ENCODE measurements at places on chromosomes 1 and 21. TPM values are rescaled to one million over a fixed set of nuclear protein-coding genes. Genes with fewer than 3 reads are reported as not detected.

- DNase-seq: no peak
Measured at GRCh38 chr1:41175546-41175945, 66.6 kb downstream of the SCMH1 start.

DNA sequence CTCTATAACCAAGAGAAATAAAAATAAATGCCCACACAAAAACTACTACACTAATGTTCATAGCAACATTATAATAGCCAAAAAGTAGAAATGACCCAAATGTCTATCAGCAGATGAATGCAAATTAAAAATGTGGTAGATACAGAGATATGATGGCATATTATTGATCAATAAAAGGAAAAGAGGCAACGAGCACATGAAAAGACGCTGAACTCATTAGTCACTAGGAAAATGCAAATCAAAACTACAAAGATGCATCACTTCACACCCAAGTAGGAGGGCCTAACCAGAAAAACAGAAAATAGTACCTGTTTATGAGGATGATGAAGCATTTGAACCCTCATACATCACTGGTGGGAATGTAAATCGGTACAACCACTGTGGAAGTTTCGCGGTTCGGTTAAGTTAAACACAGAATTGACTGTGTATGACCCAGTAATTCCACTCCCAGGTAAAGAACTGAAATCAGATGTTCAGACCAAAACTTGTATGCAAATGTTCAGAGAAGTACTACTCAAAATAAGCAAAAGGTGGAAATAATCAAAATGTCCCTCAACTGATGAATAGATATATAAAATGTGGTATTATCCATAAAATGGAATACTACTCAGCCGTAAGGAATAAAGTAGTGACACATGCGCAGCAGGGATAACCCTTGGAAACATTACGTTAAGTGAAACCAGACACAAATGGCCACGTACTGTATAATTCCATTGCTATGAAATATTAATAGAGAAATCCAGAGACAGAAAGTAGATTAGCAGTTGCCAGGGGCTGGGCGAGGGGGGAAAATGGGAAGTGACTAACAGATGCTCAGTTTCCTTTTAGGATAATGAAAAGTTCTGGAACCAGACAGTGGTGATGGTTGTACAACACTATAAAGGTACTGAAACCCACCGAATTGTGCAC lies 3.1 kb downstream of the USP48 start:
- DNase-seq: no peak

GRCh38 chr1:170734412-170735175 lies 70.7 kb downstream of the PRRX1 start:
- DNase-seq: no peak

DNA sequence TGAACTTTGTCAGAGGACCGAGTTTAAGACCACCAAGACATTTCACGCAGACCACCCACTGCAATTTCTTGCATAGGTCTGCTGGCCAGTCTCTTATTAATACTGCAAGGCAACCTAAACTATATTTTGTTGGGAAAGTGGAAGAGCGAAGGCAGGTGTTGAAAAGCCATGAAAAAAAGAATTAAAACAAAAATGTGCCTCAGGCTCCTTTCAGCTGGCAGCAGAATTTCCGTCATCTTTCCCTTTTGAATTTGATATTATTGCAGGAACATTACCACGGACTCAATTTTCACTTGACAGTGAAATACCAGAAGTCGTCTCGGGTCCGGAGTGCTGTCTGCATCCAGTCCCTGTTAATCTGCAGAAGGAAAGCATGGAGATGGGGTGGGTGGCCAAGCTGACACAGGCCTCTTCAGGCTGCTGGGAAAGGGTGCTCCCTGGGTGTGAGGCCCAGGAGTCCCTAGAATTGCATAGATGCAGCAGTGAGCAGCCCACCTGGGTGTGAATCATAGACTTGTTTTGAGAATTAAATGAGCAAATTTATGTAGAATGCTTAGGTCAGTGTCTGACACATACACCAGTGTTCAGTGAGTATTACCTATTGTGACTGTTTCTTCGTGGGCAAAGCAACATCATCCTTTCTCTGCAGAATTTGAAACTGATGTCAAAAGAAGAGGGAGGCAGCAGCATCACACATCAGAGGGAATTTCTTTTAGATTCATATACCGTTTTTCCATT lies 150.7 kb downstream of the PBX1 start:
- DNase-seq: no peak

GRCh38 chr1:165910764-165911421 lies 83.5 kb downstream of the UCK2 start:
- DNase-seq: no peak

DNA sequence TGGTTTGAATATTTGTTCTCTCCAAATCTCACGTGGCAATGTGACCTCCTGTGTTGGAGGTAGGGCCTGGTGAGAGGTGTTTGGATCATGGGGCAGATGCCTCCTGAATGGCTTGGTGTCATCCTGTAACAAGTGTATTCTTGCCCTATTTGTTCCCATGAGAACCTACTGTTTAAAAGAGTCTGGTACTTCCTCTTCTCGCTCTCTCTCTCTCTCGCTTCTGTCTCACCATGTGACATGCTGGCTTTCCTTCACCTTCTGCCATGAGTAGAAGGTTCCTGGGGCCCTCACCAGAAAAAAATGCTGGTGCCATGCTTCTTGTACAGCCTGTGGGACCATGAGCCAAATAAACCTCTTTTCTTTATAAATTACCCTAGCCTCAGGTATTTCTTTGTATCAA lies 8.4 kb upstream of the PAXBP1 start:
- no peak for DNase-seq

DNA sequence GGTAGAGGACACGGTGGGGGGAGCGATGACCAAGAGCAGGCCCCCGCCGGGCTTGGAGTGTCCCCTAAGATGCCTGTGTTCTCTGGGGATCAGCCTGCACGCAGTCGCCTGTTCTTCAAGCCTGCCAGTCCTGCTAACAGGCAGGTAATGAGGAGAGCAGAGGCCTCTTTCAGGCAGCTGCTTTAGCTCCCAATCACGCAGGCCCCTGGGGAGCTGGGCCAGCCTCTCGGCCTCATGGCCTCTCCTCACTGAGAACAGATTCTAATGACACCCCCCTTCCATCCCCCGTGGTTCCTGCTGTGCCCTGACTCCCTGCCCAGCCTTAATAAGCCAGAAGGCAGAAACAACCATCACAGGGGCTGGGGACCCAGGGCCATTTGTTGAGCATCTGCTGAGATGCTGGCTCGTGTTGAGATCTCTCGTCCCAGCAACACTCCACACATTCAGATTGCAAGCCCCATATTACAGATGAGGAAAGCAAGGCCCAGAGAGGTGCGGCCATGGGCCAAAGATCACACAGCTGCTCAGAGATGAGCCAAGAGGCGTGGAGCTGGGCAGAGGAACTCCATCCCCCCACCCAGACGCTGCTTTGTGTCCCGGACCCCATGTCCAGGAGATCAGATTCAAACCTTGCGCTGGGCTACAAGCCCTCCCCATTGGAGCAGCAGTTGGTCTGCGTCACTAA lies 71.6 kb upstream of the CASZ1 start:
- DNase-seq: no peak

DNA sequence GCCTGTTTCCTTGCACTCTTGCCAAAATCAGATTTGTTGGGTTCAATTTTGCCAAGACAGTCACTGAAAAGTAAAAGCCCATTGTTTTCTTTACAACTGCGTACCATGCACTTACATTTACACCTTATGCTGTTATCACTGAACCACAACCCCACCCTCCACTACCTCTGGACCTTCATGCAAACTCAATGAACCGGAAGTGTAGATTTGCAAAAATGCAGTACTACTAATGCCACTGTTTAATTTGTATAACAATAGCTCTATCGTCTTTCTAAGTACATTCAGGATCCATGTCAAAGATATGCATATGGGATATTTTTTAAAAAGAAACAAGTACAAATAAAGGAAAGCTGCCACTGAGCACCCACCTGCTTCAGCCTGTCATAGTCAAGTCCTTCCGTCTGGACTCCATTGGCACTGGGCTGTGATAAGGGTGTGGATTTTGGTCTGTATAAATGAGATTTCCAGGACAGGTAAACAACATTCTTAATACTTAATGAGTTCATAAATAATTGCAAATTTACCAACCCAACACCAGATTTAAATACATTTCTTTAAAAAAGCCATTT lies 72.9 kb upstream of the LBR start:
- DNase-seq: no peak

The C1orf94 gene
- total RNA-seq: not detected

The CLCC1 gene
- total RNA-seq: 18.1 TPM

The AUNIP gene
- not detected for total RNA-seq

The TRNP1 gene
- total RNA-seq: 37.6 TPM

The ATP6V1G3 gene
- not detected for total RNA-seq

The IVL gene
- not detected for total RNA-seq

All from ascending aorta (tissue), 2 donors.